ENCODE measurements at places on chromosomes 4 and X.
A peak's percentile ranks its signal among the peaks of the same experiment; 100 is the strongest.

GRCh38 chrX:69010339-69010738 lies 154.9 kb downstream of the PJA1 start:
- DNase-seq, result no peak

DNA sequence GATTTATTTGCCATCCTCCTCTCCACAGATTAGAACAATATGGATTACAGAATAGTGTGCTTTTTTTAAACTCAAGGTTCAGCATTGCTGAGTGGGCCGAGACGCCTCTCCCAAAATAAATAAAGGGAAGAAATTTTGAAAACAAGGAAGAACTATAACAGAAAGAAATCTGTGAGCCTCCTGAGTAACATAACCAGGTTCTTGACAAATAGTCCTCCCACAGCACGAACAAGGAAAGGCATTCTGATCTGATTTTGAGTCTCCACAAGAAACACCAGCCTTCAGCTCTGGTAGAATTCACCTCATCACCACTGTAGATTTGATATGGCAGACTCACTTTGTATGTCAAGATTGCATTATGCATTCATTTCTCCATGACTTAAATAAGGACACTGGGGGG lies 173.6 kb downstream of the HHIP start:
- DNase-seq, result no peak

DNA sequence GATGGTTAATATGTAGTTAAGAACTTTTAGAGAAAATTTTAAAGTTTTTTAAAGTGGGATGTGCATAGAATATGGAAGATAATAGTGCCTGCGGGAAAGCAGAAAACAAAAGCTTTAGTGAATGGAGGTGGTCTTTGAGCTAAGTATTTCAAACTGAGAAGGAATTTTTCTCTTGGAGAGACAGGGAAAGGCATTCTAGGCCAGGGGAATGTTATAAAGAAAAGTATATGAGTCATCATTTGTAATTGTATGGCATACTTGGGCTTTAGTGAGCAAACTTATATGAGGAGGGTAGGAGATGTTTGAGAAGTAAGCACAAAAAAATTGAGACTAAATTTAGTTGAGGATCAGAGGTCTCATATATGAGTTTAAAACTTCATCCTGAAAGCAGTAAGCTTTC lies 467.0 kb downstream of the PPARGC1A start:
- no peak for DNase-seq

DNA sequence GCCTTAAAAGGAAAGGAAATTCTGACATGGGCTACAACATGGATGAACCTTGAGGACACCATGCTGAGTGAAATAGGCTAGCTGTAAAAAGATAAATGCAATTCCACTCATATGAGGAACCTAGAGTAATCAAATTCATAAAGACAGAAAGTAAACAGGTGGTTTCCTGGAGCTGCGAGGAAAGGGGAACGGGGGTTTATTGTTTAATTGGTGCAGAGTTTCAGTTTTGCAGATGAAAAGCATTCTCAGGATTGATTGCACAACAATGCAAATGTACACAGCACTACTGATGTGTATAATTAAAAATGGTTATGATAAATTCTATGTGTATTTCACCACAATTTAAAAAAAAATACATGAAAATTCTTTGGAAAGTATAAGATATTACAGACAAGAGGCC lies 24.0 kb downstream of the PLRG1 start:
- no peak for DNase-seq

DNA sequence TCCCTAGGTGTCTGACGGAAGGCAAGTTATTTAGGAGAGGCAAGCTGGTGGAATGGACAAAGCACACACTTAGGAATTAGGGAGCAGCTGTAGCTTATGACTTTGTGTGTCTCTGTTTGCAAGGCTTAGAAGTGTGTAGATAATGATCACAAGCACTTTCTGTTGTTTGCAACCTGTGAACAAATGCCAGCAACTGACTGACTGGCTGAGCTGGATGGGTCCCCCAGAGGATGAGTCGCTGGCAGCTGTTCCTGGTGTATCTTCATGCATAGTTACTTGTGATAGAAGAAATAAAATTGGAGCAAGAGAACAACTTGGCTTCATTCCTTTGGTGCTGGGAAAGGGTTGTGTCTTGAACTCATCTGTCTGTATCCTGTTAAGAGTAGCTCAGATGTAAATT lies 64.2 kb upstream of the BEND4 start:
- DNase-seq, result no peak

DNA sequence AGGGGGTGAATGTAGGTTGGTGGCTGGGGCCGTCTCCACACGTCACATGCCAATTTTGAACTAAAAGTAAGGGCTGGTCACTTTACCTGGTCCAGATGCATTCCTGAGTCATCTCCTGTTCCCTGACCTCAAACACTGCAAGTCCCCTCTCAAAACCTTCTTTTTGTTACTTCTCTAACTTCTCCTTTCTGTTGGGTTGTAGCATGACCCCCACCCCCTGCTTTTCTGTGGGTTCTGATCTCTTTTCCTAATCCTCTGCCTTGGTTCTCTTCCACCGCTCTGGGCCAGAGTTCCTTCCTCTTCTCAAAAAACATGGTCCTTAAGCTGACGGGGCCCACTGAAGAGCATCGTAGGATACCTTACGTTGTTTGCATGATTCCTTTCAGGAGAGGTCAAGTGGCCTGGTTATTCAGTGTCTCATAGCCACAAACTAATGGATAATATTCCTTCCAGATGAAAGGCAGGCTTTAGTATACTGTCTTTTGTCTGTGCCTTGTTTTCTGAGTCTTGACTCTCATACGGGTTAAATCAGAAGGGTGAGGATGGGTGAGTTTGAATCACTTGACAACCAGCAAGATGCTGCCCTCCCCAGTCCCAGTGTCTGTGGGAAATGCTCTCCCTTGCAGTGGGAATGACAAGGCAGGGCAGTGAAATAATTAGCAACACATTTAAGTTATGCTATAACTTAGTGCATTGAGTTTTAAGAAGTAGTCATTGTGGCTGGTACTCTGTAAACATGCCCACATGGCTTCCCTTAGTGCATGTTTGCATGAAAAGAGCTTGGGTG lies 15.1 kb downstream of the SMS start:
- no peak for DNase-seq

GRCh38 chrX:103488332-103488731 lies 31.0 kb downstream of the RAB40A start:
- DNase-seq, result no peak

- no peak for DNase-seq
Observed at GRCh38 chr4:13413729-13414437, 70.3 kb downstream of the RAB28 start.

GRCh38 chrX:154805696-154806091 lies 409 bp upstream of the MPP1 start:
- DNase-seq, result no peak

- DNase-seq, result no peak
Observed at GRCh38 chr4:5809216-5809776, 83.6 kb downstream of the CRMP1 start.

DNA sequence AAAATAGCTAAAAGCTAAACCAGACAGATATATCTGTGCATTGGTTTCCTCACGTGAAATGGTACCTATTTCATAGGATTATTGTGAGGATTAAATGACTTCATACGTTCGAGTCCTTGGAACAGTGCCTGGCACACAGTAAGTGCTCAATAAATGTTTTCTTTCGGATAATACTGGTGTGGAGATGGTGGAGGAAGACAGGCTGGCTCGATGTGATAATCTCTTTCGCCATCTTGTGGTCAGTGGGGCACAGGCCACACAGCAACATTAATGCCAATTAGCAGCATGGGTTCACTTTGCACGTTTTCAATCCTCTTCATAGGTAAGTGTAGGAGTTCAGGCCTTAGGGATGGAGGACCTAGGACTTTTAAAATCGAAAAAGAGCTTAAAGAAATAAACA lies 9.3 kb downstream of the PAGE4 start:
- no peak for DNase-seq

- DNase-seq, result no peak
Observed at GRCh38 chr4:152079543-152080293, 318.9 kb upstream of the GATB start.

DNA sequence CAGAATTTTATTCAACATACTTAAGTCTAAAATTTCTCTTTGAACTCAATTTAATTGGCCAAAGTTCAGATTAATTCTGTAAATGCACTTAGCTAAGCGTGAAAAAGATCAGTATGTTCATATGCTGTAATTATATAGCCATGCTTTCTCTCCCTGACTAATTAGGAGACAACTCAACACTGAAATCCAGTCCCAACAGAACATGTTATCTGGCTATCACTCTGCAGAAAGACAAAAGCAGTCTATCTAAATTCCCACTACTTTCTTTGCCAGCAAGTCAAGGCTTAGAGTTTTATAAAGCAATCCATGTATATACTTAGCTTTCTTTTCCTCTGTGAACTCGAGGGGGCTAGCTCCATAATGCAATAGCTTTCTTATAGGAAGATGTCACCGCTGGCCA lies 16.0 kb upstream of the USP46 start:
- no peak for DNase-seq

GRCh38 chrX:13397878-13398818 lies 78.3 kb upstream of the ATXN3L start:
- peak; percentile 28 for DNase-seq

GRCh38 chr4:136768925-136769275 lies 763.4 kb downstream of the PCDH18 start:
- DNase-seq, result no peak

DNA sequence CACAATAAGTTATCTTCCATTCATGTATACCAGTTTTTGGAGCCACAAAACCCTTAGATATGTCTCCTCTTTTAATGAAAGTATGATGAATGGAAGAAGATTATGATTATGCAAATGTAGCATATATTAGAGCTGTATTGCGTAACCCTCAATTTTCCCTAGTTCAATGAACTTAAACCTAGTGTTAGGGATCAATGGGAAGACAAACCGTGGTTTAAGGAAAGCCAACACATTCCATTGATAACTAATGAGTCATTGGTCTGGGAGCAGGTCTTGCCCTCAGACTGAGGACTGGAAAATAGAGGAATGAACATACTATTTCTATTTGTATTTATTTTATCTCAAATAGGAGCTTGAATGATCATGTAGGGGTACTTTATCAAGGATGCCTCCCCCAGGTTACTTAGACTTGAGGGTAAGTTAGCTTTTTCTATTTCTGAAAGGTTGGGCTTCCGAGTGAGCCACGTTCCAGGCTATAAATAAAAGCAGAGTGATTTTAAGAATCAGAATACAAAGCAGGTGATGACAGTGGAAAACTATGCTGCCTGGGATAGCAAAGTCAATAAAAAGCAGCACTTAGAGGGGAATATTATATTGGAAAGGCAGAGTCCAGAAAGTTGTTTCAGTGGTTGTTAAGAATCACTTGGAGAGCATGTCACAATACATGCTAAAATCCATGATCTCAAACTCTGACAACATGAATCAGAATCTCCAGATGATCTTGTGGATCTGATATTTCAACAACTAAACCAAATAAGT lies 356.0 kb downstream of the ADAM29 start:
- DNase-seq, result no peak

GRCh38 chr4:163110442-163110841 lies 56.2 kb downstream of the NAF1 start:
- DNase-seq, result no peak

GRCh38 chr4:186657764-186658163 lies 65.9 kb downstream of the FAT1 start:
- DNase-seq, result no peak

- DNase-seq, result no peak
Observed at GRCh38 chr4:2253160-2254084, 8.5 kb downstream of the MXD4 start.

- DNase-seq, result no peak
Observed at GRCh38 chr4:14835288-14835687, 167.0 kb upstream of the CPEB2 start.

DNA sequence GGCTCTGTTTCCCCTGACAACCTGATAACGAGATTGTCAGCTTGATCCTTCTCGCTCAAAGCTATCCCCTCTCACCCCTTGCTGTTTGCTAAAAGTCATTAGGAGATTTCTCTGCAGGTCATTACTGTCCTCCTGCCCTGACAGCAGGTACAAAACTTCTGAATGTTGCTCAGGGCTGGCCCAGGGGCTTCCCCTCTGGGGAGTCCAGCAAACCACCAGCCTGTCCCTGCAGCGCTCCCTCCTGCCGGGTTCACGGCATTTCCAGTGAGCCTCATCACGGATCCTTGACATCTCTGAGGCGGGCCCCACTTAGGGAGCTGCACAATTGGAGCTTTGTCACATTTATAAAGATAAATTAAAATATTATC lies 5.2 kb upstream of the SORCS2 start:
- no peak for DNase-seq

- DNase-seq, result no peak
Observed at GRCh38 chr4:110614976-110615352, 7.9 kb downstream of the PITX2 start.

GRCh38 chrX:106450405-106450804 lies 161.4 kb upstream of the RADX start:
- no peak for DNase-seq

DNA sequence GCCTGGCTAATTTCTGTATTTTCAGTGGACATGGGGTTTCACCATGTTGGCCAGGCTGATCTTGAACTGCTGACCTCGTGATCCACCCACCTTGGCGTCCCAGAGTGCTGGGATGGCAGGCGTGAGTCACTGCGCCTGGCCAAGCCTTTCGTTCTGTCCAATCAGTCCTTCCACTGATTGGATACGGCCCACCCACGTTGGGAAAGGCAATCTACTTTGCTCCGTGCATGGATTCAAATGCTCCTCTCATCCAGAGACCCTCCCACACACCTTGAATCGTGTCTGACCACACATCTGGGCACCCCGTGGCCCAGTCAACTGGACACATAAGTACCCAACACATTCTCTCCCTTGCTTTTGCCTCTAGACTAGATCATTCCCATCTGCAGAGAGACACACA lies 74.9 kb downstream of the CRLF2 start:
- DNase-seq, result no peak

- DNase-seq, result no peak
Observed at GRCh38 chr4:161815841-161816240, 348.0 kb downstream of the FSTL5 start.

DNA sequence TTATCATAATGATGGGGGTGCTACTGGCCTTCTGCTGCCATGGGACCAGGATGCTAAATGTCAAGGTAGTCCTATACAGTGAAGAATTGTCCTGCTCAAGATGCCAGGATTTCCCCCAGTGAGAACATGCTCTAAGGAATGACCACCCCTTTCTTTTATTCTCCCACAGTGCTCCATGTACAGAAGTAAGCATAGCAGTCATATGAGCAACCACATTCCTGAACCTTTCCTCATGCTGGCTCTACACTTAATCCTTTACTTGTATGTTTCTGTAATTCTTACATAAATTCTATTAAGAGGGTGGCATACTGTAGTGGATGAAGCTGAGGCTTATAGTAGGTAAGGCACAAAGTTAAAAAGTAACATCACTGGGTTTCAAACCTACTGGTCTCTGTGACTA lies 20.2 kb downstream of the CYP2U1 start:
- DNase-seq, result no peak
